NCI-H748 treated with DMSO at 0.1 percent for 48 hours (cell line): ENCODE measurements at places on chromosomes 4 and X.

- DNase-seq = no peak
Observed at GRCh38 chr4:172253409-172253808, 440.2 kb downstream of the GALNTL6 start.

- no peak for DNase-seq
Observed at GRCh38 chr4:146643812-146644401, 5.2 kb downstream of the POU4F2 start.

GRCh38 chr4:31422006-31422405 lies 701.8 kb downstream of the PCDH7 start:
- no peak for DNase-seq

DNA sequence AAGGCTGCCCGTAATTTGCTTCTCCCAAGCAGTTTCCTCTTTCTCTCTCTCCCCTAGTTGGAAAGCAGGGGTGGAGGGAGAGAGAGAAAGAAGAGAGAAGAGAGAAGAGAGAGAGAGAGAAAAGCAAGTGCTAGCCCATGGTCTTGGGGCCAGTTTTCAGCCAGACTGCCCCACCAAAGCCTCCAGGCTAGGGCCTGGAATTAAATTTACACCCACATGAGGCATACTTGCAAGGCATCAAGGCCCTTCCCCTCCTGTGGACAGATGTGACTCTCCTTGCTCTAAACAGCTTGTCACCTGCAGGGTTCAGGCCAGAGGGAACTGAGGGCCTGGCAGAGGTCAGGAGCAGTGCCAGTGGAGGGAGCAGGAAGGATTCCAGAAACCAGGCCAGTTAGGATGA lies 1.7 kb upstream of the CXCR3 start:
- DNase-seq = no peak

DNA sequence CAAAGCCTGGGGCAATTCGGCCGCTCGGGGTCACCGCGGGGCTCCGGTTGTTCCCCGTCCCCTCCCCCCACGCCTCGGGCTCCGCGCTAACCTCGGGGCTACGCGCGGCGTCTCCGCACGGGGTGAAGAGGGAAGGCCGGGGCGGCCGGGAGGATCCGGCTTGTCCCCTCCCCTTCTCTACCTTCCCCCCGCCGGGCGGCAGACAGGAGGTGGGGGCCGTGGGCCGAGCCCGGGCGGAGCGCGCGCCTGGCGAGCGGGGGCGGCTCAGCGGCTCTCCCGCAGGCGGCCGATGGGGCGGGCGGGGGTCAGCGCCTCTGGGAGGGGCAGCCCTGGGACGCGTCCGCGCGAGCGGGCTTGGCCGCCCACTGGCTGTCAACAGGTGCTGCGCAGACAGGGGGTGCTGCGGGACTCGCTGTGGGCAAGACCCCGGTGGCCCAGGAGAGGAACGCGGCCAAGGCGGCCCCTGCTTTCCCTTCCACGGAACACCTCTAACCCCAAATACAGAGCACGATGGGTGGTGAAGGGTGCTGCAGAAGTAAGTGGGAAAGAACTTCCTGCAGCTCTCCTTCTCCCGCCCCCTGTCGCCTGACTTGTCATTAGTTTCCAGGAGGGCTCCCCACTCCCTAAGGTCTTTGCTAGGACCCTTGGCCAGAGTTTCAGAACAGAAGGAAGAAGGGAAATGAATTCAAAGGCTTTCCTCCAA lies at the start of gene PDGFC:
PDGFC (minus strand) TSS at position 124 of the 703 bp plus-strand sequence. CDS start 896 bp downstream, outside the sequence.
- DNase-seq = no peak

DNA sequence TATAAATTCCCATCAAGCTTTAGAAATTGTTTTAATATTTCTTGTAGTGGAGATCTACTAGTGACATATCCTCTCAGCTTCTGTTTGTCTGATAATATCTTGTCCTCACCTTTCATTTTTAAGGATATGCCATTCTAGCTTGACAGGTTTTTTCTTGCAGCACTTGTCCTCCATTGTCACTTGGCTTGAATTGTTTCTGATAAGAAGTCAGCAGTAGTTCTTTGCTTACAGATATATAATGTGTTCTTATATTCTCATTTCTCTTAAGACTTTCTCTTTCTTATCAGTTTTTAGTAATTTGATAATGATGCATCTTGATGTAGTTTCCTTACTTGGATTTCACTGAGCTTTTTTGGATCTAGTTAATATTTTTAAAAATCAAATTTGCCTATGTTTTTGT lies 120.6 kb upstream of the NUDT6 start:
- DNase-seq = no peak

DNA sequence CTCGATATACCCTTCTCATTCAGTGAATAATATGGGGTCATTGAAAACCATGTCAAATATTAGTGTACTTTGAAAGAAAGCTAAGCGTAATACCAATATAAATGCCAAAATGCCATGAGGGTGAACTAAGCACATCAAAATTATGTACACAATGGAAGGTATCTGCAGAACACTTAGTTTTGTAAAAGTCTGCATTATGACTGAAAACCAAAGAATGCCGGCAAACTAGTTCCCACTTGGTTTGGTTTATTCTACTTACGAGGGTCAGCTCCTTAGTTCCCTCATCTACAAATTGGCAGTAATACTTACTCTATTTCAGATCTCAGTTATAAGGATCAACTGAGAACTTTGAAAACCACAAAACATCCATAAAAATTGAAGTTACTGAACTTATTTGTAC lies 27.3 kb downstream of the RPS6KA6 start:
- no peak for DNase-seq

DNA sequence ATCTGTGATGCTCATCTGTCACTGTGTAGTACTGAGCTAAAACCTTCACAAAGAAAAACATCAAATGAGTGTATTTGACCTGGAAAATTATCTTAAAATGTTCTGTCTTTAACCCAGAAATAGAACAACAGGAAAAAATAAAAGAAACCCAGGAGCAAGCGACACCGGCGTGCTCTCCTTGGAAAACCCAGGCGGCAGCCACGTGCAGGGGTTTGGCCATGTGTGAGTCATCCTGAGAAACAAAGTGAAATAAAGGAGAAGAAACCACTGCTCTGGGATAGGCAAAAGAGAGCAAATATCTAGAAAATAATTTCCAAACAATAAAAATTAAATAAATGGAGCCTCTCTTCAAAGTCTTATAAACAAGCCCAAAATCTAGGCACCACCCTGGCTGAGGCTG lies 20.0 kb upstream of the TMEM128 start:
- DNase-seq = no peak

DNA sequence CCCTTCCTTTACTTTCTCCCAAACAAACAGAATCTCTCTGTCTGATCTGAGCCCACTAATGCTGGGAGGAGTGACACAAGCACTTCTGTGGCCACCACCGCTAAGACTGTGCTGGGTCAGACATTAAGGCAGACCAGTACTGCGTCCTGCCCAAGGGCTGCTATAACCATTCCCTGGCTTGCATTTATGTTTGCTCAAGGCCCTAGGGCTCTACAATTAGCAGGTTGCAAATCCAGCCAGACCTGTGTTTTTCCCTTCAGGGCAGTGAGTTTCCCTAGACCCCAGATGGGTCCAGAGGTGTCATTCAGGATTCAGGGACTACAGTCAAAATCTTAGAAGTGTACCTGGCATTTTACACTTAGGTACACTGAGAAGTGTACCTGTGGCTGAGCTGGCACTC lies 89.7 kb downstream of the SPANXN4 start:
- no peak for DNase-seq

GRCh38 chr4:153276971-153277370 lies 67.5 kb upstream of the MND1 start:
- DNase-seq = no peak

DNA sequence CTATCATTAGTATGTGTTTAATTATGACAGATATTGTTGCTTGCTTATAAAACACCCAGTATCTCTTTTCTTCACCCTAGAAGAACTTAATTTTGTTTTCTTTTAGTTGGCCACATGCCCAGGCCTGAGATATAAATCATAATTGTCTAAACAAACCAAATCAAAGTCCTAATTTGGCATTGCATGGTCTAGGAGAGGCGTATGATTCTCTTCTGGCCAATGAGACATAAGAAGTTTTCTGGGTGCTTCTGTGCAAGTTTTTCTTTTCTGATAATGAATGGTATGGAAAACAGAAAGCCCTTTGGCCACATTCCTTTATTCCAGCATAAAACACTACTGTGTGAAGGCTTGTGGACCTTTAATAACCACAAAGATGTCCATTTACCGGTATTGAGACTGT lies 192.9 kb upstream of the CTSO start:
- DNase-seq = no peak

GRCh38 chr4:151946718-151947117 lies 185.9 kb upstream of the GATB start:
- no peak for DNase-seq

DNA sequence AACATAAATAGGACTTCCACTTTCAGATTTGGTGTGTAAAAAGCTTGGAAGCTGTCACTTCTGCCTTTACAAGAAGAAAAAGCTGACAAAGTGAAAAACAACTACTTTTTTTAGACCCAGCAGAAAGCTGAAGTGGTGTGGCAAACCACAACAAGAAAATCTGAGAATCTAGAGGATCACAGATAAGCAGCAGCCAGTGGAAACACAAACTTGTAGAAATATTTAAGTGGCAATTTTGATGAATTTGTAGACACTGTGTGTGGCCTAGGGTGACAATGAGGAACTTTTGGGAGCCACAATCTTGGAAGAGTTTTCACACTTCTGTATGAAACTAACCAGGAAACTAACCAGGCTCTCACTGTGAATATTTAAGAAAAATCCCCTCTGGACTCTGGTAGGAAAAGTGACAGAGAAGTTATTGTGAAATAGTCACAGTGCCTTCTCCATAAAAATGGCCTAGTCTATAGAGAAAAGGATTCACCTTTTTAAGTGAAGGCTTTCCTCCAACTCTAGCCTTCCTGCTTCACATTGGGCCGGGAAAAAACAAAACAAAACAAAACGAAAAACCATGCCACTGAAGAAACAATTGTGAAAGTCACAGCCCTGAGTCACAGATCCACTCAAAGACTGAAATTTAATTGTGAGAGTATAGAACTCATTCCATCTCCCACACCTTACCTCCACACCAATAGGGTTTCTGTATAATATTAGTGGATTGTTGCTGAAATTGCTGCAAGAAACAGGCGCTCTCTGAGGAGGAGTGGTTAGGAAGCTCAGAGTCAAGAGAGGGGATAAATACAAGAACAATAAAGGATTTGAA lies 26.7 kb upstream of the GUCY1A1 start:
- no peak for DNase-seq

GRCh38 chr4:139540161-139540560 lies 15.9 kb downstream of the SETD7 start:
- DNase-seq = no peak

- DNase-seq = no peak
Observed at GRCh38 chrX:150099316-150099715, 161.0 kb upstream of the EOLA2 start.

GRCh38 chr4:2461246-2461960 lies 7.5 kb upstream of the RNF4 start:
- no peak for DNase-seq

DNA sequence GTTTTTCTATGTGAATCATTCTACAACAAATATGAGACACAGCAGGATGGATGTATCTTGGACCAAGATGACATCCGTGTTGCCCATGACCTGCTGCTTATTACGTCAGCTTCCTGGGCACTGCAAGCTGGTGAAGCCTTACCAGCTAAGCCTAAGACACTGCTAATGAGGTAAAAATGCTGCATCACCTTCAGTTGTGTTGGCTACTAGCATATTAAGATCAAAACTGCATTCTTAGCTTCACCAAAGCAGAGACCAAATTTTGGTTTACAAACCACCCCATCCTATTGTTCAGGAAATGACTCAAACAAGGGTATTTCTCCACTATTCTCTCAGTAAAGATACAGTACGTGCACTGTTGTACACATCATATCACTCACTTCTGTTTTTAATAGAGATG lies 50.3 kb downstream of the MAML3 start:
- no peak for DNase-seq

DNA sequence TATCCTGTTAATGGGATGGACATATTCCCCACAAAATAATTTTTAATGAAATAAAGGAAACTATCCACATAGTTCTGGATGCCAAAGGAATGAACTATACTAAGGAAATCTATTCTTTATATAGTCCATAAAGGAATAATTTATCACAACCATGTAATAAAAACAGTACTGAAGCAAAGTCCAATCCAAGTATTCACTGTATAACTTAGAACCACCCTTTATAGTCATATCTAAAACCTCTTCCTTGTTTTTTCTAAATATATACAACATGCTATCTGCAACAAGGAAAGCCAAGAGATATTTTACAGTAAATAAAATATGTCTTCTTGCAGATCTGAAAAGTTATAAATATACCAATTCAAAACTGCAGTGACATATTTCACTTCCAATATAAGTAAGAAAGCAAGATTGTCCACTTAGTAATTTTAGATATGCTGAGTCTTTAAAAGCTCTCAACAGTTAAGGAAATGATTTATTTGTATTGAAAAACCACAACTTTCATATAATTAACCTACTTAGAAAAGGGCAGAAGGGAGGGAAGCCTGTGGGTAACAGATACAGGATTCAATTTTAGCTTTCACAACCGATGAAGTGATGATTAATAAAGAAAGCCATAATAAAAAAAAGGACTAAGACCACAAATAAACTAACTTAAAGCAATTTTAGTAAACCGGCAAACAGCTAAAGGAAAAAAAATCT lies 8.0 kb downstream of the NR3C2 start:
- DNase-seq = no peak

- DNase-seq = no peak
Observed at GRCh38 chr4:77248805-77249204, 91.8 kb downstream of the CCNG2 start.

DNA sequence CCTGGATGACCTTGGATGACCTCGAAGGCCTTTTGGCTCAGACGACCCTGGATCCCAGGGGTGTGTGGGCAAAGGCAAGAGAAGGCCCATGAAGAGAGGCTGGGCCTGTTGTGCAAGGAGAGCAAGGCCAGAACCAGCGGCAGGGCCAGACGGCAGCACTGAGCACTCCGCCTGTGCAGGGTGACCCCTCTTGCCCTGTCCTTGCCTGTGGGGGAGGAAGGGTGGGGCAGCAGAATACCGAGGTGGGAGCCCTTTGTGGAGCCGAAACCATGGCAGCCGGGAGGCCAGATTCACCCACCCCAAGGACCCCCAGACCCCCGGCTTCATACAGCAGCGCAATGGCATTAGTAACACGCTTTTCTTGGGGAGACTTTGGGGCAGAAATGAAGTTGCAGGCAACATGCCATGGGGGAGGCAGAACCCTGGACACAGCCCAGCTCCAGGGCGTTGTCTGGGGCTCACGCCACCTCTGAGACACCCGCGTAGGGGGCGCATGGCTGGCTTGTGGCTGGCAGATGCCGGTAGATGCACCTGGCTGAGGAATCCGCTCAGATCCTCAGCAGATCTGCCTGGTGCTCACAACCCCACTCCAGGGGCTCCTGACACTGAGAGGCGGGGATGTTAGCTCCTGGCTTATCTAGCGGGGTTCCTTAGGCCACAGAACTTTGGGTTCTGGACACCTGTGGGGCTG lies 114.5 kb downstream of the FAM53A start:
- DNase-seq = no peak

- no peak for DNase-seq
Observed at GRCh38 chr4:6710282-6710681, 617 bp upstream of the MRFAP1L1 start.

- no peak for DNase-seq
Observed at GRCh38 chr4:105280338-105281123, 133.9 kb downstream of the TET2 start.

GRCh38 chr4:2587213-2587823 lies 50.9 kb downstream of the FAM193A start:
- DNase-seq = no peak
